ENCODE measurements at places on chromosomes 13 and 19.

- no peak for DNase-seq
Observed at GRCh38 chr13:76879883-76880270, 6.3 kb downstream of the KCTD12 start.

DNA sequence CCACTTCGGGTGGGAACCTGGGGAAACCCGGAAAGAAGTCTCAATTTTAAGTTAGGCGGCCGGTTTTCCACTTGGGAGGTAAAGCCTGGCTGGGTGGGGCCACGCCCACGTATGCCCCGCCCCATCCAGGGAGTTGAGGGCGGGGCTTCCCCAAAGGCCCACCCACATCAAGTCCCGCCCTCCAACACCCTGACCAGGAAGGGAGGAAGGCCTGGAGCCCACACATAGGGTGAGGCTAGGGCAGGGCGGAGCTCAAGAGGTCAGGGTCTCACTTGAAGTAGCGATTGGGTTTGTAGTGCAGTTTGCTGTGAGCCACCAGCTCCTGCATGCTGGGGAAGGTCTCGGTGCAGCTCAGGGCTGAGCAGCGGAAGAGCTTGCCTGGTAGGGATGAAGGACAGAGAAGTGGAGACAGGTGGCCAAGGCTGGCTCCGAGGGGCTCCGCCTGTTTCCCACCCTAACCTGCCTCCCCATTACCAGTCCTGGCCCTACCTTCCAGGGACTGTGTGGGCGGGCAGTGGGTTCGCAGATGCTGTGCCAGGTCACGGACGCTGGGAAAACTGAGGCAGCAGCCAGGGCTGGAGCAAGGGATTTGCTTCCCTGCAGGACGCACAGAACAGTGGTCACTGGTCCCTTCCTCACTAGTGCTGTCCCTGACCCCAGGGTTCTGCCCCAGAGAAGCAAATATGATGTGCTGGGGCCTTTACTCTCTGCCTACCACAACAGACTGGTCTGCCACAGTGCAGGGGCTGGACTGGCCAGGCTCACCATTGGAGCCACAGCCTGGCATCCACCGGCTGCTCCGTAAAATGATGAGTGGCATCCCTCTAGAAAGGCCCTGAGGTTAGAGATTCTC is 1.6 kb downstream of the ZNF414 start:
- DNase-seq = no peak

DNA sequence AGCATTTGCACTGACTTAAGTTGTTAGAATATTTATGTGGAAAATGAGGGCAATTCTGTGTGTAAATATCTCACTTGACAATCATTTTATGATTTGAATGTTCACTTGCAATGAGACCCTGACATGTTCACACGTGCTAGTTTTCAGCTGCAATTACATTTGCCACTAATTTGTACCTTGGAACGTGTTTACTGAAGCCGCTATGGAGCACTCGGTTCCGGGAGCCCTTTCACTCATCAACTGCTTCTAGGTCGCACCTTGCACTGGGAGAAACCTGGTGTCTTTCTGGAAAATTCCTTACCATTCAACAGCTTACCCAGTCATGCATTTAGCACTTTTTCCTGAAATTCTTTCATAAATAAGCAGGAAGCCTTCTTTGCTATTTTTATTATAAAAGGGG is 229.6 kb downstream of the ZIC5 start:
- no peak for DNase-seq

DNA sequence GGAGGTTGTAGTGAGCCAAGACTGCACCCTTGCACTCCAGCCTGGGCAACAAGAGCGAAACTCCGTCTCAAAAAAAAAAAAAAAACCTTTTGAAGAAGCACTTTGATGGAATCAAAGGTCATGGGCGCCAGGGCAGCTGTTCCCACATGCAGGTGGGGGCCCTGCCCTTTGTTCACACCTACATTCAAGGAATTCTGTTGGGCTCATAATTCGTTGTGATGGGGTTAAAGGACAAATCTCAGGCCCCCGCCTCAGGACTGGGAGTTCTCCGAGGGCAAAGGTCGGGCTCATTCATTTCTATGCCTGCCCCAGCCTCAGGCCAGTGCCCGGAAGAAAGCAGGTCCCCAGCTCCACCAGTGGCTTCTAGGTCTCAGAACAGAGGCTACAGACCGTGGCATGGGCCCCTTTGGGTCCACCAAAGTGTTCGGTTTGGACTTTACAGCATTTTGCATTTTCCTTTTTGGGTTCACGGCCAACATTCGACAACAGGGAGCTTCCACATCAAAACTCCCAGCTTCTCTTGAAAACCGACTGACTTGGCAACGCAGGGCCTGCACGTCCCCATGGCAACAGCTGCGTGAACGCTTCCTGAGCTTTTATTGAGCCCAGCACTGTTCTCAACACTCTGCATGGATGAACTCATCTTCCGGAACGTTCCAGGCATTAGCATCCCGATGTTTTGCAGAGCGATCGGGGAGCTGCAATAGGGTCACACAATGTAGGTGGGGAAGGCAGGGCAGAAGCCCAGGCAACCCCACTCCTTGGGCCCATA is 10.1 kb upstream of the GTF2F1 start:
- no peak for DNase-seq

DNA sequence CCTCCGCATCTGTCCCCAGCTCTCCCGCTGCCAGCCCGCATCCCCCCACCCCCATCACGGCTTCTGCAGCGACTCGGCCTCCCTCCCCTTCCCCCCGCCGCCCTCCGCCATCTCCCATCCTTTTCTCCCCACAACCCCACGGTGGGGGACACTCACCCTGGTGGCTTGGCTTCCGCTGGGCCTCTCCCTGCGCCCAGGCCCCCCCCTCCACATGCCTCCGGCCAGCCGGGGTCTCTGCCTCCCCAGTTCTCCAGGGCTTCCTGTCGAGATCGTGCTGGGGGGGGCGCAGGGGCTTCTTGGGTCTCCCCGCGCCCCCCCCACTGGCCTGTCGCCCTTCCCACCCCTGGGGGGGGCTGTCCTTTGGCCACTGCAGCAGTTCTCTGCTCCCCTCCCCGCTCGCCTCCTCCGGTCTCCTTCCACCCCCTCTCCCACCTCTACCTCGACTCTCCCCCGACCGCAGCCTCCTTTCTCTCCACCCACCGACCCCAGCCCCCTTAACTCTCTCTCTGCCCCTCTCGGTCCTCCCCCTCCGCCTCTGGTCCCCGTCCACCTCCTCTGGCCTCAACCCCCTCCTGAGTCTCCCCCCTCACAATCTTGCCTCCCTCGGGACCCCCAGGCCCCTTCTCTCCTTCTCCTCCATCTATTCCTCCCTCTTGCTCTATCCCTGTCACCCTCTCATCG is 17.1 kb downstream of the LRRC4B start:
- DNase-seq = no peak

DNA sequence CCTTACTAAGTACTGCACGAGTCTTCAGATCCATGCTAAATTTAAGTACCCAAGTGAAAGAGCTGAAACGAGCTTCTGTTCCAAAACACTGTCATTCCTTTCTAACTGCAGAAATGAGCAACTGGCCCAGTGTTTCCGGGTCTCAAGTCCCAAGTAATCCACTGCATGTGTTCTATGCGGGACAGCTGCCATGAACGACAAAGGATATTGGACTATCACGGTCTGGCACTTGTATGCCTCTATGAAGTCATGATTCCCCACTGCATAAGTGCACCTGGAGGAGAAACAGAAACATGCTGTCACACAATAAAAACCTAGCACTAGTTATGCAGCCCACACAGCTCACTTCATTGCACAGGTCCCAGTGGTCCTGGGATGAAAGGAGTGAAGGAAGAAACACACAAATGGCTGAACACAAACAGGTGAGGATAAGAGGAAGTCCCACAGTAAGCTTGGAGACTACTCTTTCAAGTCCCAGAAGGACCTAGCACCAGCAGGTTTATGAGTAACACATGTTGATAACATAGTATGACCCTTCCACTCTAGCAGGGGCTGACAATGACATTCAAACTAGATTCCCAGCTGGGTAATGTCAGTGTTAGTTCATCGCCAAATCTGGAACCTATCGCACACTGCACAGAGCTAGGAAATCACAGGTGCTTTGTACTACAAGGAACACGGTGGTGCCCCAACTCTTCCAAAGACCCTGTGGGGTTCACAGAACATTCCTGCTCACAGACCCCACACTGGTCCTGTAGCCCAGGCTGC is 11.3 kb downstream of the PCID2 start:
- DNase-seq = no peak

DNA sequence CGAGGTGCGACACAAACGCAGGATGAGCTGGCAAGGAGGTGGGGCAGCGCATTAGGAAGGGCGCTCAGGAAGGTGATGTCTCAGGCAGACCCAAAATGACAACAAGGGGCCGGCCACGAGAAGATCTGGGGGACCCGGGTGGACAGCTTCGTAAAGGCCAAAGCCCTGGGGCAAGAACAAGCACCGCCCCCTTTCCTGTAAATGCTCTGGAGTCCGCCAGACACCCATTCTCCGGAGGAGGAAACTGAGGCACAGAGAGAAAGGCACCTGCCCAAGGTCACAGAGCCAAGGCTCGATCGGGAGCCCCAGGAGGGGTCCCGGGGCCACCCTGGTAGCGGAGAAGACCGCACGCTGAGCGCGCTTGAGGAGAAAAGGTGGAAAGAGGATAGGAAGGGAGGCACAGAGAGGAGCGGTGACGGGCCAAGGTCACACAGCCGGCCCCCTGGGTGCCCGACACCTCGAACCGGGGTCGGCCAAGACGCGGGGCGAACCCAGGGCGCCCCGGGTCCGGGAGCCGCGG is 571 bp downstream of the SAFB2 start:
- DNase-seq = no peak

DNA sequence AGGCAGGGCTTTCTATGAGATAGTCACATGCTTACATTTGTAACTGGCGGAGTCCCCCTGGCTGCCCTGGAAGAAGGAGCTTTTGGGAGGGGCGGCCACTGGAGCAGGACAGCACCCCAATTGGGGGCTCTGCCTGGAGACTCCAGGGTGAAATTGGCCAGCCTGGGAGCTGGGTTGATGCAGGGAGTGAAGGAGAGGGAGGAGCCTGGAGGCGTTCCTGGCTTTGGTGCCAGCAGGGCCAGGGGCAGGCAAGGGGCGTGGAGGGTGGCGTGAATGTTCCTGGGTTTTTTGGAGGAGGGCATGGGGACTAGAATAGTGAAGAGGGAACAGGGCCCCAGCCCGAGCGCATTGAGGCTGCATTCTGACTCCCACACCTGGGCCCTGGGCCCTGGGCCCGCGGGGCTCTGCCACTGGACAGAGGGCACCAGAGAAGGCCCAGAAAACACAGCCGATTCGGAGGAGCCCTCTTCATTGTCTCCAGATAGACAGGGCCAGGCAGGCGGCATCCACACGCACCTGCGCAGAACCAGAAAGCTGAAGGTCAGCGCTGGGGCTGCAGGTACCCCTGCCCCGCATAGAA is 29.5 kb downstream of the COMP start:
- no peak for DNase-seq

DNA sequence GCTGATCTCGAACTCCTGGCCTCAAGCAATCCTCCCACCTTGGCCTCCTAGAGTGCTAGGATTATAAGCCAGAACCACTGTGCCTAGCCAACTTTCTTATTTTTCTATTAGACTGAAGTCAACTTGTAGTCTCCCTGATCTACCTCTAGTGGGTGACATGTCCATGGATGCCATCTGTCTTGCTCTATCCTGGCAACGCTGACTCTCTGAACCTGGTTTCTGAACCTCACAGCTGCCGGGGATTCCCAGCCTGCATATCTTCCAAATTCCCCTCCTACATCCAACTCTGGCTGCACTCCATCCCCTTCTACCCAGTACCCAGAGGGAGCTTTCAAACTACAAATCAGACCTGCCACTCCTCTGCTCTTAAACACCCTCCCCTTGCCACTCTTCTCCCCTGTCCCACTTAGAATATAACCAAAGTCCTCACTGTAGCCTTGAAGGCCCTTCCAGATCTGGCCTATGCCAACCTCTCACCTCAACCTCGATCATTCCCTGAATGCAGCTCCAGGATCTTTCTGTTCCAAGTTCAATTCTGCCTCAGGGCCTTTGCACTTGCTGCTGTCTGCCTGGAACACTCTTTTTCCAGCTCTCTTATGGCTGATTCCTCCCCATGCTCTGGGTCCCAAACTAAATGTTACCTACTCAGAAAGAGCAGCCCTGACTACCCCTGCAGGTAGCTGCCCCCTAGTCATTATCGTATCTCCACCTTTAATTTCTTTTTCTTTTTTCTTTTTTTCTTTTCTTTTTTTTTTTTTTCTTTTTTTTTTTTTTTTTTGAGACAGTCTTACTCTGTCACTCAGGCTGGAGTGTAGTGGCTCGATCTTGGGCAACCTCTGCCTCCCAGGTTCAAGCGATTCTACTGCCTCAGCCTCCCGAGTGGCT is 2.2 kb downstream of the CLIP3 start:
- no peak for DNase-seq

All from T-helper 22 cell (primary cell).